ENCODE measurements at places on chromosomes 6 and 20.

GRCh38 chr6:56902641-56903464, 52.1 kb upstream of the BEND6 start:
- DNase-seq: no peak

- DNase-seq: no peak
These were observed 28.4 kb downstream of the UQCC2 start for GRCh38 chr6:33683051-33683571.

- no peak for DNase-seq
These were observed 9.6 kb downstream of the DSTN start for GRCh38 chr20:17579369-17580039.

DNA sequence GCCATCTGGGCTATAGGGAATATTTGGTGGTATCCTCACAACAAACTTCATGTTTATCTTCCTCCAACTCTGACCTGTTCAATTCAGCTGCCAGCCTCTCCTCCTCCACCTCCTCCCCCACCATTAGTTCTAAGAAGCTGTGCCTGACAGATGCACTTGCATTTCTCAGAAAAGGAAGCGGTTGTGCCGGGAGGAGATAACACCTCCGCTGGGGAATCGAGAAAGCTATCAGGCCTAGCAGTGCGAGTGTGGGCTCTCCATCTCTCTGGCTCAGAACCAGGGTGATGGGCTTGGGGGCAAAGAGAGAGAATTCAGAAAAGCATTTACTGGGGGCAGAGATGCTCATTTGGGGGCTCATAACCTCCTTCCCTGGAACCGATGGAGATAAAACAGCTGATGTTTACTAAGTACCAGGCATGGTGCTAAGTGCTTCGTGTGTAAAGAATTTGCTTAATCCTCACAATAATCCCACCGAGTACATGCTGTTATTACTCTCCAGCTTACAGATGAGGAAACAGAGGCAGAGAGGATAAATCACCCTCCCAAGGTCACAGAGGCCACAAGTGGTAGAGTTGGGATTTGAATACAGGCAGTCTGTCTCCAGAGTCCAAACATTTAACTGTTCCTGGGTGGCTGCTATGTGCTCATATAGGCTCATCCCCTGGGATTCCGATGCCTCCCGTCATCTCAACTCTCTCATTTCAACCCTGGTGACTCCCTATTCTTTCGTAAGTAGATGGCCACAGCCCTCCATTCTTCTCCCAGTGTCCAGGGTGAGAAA, 38.3 kb downstream of the COX4I2 start:
- no peak for DNase-seq

GRCh38 chr6:107534571-107535141, 44.7 kb downstream of the SOBP start:
- no peak for DNase-seq

DNA sequence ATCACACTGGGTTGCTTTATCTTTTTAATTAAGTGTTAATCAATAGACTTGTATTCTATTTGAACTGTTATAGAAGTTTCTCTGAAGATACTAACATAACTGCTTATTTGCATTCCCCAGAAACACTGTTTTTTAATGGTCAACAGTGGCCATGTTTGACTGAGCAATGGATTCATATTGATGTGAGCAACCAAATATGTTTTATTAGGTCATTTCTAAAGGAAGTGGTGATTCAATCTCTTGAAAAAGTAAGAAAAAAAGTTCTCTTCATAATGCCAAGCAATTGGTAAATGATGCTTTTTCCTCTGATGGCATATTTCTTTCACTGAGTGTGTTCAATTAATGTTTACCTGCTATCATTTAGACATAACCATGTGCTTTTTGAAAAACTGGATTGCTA, 593.0 kb upstream of the CITED2 start:
- no peak for DNase-seq

GRCh38 chr6:100775667-100776066, 105.5 kb downstream of the ASCC3 start:
- DNase-seq: no peak
